ENCODE measurements at places on chromosomes 12 and 14.
A peak's percentile ranks its signal among the peaks of the same experiment; 100 is the strongest.

GRCh38 chr12:26740991-26741390, 92.0 kb downstream of the ITPR2 start:
- H3K4me3 ChIP-seq: no peak overlapping the region
- H3K4me1 ChIP-seq: peaks cover 8% of the 10 kb centered on the region
- H3K27me3 ChIP-seq: no peaks in the 10 kb centered on the region
- no peaks in the 10 kb centered on the region for H3K36me3 ChIP-seq

GRCh38 chr14:81613341-81614045, 79.8 kb upstream of the SEL1L start:
- no peaks in the 10 kb centered on the region for H3K4me1 ChIP-seq
- H3K27ac ChIP-seq: no peak overlapping the region
- no peak for DNase-seq
- no peak overlapping the region for H3K4me3 ChIP-seq

DNA sequence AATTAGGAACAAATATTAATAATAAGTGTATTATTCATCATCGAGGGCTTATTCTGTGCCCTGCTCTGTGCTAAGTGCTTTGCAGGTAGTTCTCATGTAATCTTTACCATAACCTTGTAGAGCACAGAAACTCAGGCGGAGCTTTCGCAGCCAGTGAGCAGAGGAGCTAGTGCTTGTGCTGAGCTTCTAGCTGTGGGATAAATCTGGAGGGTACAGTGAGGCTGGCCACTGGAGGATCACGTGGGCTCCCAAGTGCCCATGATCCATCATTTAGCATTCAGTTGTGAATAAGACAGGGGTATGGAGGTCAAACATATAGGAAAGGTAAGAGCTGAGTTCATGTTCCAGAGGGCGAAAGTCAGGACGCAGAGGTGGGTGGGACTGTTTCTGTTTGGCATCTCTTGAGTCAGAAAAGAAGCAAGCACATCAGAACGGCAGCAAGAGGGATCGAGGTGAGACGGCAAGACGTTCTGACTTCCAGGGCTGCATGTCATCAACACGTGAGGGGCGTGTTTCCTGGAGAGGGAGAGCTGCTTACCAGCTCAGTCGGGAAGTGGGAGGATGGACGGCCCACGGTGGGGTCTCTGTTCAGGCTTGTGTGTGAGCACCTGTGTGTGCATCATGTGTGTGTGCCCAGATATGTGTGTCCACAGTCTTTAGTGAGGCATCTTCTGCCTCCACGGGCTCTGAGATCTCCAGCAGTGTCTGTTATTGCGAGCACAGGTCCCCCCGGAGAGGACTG, 16.8 kb upstream of the KRT80 start:
- H3K36me3 ChIP-seq: no peaks in the 10 kb centered on the region
- H3K4me3 ChIP-seq: no peak overlapping the region
- DNase-seq: peak; percentile 36

GRCh38 chr14:72165229-72165698, 233.0 kb downstream of the RGS6 start:
- no peak overlapping the region for H3K4me3 ChIP-seq
- H3K27ac ChIP-seq: no peak overlapping the region
- DNase-seq: no peak

DNA sequence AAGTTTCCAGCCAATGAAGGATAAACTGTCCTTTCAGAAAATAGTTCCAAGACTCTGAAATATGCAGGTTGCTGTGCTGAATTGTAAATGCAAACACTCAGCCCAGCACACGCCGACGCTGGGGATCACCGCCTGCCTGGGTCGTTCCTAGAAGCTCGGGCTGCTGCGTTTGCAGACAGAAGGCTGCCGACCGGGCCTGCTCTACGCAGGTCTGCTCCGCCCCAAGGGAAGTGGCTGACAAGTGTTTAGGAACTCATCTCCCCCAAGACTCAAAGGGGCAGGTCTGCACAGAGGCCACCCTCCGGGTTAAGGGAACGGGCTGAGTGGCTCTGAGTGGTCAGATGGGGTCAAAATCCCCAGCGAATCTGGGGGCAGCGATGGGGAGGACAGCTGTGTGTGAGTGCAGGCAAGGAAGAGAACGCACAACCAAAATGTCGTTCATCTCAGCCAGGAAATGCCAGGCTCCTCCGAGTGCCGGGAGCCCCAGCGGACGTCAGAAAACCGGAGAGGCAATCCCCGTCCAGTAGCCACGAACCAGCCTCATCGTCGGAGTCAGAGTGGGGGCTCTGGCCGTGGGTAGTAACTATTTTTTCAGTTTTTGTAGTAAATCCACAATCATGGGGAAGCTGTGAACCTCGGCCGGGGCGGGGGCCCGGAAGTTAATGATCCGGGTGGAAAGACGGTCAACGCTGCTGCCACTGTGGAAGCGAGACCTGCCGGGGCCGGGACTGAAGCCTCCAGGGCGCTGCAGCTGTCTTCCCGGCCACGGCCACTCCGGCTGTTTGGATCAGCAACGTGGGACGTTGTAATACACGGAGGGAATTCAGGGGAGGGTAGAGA, 6.0 kb downstream of the GALNT9 start:
- peaks cover 15% of the 10 kb centered on the region for H3K4me1 ChIP-seq
- DNase-seq: no peak
- H3K36me3 ChIP-seq: no peaks in the 10 kb centered on the region

GRCh38 chr14:27845241-27845850, 921.2 kb upstream of the FOXG1 start:
- no peaks in the 10 kb centered on the region for H3K27me3 ChIP-seq
- H3K36me3 ChIP-seq: no peaks in the 10 kb centered on the region
- no peaks in the 10 kb centered on the region for H3K4me1 ChIP-seq
- no peak overlapping the region for H3K4me3 ChIP-seq
- DNase-seq: no peak
- H3K27ac ChIP-seq: no peak overlapping the region

DNA sequence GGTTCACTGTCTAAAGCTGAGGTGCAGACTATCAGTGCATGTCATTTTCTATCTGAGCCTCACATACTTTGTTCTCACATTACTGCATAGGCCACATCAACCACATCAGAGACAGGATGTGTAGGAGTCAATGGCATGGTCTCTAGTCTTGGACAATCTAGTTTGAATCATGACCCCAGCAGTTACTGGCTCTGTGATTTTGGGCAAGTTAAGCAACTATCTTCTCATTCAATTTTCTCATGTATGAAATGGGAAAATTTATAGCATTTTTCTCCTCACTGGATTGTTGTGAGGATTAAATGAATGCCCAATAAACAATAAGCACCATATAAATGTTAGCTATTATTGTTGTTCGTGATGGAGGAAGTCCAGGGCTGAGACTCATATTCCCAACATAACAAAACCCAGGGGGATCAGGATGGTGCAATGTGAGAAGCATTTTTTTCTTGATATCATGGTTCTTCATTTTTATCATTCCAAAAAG, 432.6 kb downstream of the LRIG3 start:
- H3K4me1 ChIP-seq: peaks cover 41% of the 10 kb centered on the region
- H3K27me3 ChIP-seq: no peaks in the 10 kb centered on the region
- H3K36me3 ChIP-seq: no peaks in the 10 kb centered on the region
- H3K4me3 ChIP-seq: no peak overlapping the region

DNA sequence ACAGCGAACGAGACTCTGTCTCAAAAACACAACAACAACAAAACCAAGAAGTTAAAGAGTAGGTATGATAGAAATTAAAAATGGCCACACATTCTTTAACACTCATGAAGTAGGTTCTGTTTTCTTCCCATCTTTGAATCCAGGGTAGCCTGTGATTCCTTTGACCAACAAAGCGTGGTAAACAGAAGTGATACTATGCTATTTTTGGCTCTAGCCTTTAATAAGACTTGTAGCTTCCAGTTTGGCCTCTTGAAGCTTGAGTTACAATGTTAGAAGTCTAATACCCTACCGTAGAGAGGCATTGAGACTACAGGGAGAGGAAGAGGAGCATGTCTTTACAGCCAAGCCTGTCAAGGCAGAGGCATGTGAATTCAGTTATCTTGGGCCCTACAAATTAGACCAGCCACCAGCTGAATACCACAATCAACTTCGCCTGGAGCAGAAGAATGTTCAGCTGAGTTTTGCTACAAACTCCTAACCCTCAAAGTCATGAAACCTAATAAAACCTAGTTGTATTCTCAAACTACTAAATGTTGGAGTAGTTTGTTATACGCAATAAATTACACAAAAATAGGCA, 4.9 kb upstream of the NEMF start:
- no peaks in the 10 kb centered on the region for H3K27me3 ChIP-seq
- no peak for DNase-seq
- peaks cover 11% of the 10 kb centered on the region for H3K4me1 ChIP-seq
- H3K4me3 ChIP-seq: no peak overlapping the region
- H3K27ac ChIP-seq: no peak overlapping the region
- H3K36me3 ChIP-seq: no peaks in the 10 kb centered on the region

- H3K4me3 ChIP-seq: no peak overlapping the region
- H3K27ac ChIP-seq: no peak overlapping the region
- no peaks in the 10 kb centered on the region for H3K36me3 ChIP-seq
- H3K27me3 ChIP-seq: peaks cover 14% of the 10 kb centered on the region
Observed at GRCh38 chr14:65927931-65928356, 515.4 kb downstream of the FUT8 start.

DNA sequence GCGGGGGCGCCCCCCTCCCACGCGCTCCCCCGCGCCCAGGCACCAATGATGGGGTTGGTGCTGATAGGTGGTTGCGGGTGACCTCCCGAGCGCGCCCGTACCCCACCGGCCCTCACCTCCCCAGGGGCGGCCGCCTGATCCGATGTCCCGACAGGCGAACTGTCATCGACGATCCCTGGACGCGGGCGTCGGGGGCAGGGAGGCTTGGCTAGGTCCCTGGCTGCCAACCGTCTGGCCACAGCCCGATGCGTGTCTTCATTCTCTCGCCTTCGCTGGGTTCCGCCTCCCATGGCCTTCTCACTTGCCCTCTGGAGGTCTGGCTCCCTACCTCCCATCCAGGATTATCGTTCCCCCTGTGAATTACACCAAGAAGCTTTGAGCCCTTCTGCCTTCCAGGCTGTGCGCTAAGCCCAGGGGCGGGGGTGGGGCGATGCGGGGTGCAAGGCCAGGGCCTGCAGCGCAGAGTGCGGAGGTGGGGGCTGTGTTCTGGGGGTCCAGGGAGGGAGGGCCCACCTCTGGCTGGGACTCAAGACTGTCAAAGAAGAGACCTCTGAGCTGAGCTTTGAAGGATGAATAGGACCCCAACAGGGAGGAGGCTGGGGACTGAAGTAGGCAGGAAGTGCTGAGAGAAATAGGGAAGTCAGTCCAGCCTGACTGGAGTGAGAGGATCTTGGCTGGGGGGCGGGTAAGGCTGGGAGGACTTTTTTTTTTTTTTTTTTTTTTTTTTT, 7.7 kb upstream of the RACGAP1 start:
- H3K27ac ChIP-seq: no peak overlapping the region
- DNase-seq: peak; percentile 44
- H3K4me1 ChIP-seq: no peaks in the 10 kb centered on the region
- H3K36me3 ChIP-seq: no peaks in the 10 kb centered on the region
- H3K4me3 ChIP-seq: peak overlapping the region; percentile 38

DNA sequence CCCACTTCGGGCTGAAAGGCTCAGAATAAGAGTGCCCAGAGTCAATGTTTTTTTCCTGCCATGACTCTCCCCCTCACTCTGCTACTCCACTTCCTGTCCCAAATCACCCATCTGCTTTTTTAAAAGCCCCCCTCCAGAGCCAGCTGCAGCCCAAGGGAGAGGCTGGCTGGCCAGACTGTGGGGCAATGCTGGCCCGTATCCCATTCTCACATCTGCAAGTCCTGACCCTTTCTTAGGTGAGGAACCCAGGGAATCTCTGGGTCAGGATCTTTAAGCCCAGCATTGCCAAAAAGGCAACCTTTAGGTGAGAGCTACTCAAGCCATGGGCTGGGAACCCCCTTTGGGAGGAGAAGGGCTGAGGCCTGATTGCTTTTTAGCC, 1.7 kb upstream of the ITGA5 start:
- H3K27me3 ChIP-seq: no peaks in the 10 kb centered on the region
- no peak overlapping the region for H3K4me3 ChIP-seq
- H3K36me3 ChIP-seq: no peaks in the 10 kb centered on the region
- peaks cover 70% of the 10 kb centered on the region for H3K4me1 ChIP-seq

DNA sequence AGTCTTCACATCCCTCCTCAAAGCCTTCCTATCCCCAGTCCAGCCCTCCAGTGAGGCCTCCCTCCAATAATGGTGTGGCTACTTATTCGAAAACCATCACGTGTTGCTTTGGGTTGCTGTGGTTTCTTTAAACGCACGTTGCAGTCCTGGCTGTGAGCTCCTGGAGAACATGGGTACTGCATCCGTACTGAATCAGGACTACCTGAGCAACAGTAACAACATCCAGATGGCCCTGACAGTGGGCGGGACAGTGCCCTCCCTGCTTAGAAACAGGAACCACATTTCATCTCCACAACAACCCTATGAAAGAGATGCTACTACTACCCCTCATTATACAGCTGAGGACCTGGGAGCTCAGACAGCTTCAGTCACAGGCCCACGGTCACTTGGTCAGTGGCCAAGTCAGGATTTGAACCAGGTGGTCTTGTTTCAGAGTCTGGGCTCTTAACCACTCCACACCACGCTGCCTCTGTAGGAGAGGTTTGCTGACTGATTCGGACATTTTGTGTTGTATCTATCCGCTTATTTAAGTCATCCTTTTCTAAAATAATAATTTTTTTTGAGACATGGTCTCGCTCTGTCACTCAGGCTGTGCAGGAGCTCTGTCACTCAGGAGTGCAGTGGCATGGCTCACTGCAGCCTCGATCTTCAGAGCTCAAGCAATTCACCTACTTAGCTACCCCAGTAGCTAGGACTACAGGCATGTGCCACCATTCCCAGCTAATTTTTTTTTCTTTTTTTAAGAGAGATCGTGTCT, 104.8 kb downstream of the DPF3 start:
- H3K27ac ChIP-seq: no peak overlapping the region
- H3K4me3 ChIP-seq: no peak overlapping the region
- no peaks in the 10 kb centered on the region for H3K36me3 ChIP-seq

GRCh38 chr14:68794130-68794850, 1.4 kb upstream of the ZFP36L1 start:
- H3K36me3 ChIP-seq: peaks cover 30% of the 10 kb centered on the region
- peak; percentile 98 for DNase-seq
- H3K4me3 ChIP-seq: peak overlapping the region; percentile 80
- peak overlapping the region; percentile 100 for H3K27ac ChIP-seq
- H3K4me1 ChIP-seq: peaks cover 5% of the 10 kb centered on the region

GRCh38 chr14:105477660-105478397, 3.2 kb downstream of the CRIP2 start:
- DNase-seq: no peak
- no peaks in the 10 kb centered on the region for H3K27me3 ChIP-seq
- H3K4me3 ChIP-seq: no peak overlapping the region
- peaks cover 23% of the 10 kb centered on the region for H3K4me1 ChIP-seq
- H3K27ac ChIP-seq: no peak overlapping the region
- no peaks in the 10 kb centered on the region for H3K36me3 ChIP-seq

DNA sequence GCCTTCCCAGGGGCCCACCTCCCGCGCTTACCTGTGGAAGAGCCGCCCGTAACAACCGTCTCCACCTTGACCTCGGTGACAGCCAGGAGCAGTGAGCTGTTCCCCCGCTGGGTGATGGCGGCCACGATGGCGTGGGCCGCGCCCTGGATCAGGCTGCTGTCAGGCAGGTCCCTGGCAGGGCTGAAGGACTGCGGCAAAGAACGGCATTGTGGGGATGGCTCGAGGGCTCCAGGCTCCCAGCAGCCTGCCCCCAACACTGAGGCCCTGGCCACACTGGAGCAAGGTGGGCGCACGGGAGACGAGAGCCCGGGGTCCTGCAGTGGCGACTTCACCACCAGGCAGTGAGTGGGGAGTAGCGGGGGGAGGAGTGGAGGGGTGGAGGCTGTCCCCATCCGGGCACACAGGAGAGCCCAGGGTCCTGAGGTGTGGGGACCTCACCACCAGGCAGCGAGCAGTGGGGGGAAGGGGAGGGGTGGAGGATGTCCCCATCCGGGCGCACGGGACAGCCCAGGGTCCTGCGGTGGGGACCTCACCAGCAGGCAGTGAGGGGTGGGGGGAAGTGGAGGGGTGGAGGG, 25.0 kb downstream of the JAG2 start:
- H3K27ac ChIP-seq: no peak overlapping the region
- H3K27me3 ChIP-seq: no peaks in the 10 kb centered on the region
- H3K36me3 ChIP-seq: no peaks in the 10 kb centered on the region
- no peaks in the 10 kb centered on the region for H3K4me1 ChIP-seq

All from GM23248 (cell line).